Lung (tissue), 17 donors: ENCODE measurements at places on chromosomes 4 and X. TPM values are rescaled to one million over a fixed set of nuclear protein-coding genes. Genes with fewer than 3 reads are reported as not detected.
A peak's percentile ranks its signal among the peaks of the same experiment; 100 is the strongest.

- no peak for DNase-seq
These were observed 262.4 kb downstream of the MID1IP1 start for GRCh38 chrX:39063702-39064101.

GRCh38 chrX:10157543-10157942, 768 bp downstream of the CLCN4 start:
- no peak for DNase-seq

SPANXB1 gene
- total RNA-seq = not detected

DNA sequence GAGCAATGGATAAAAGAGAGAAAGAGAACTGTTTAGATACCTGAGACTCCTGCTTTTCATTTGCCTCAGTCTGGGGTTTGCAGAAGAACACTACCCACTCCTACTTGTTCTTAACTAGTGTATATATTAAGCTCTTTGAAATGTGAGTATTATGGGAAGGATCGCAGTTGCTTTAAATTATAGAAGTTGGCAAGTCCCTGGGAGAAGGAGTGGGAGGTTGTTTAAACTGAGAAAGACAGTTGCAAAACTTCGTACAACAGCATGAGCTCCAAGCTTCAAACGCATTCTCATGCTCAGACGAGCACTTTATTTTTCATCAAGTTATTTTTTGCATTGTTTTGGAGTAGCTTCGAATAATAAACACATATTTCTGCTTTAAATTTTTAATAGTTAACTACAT, 88.1 kb upstream of the C1QTNF7 start:
- peak; percentile 32 for DNase-seq

- peak; percentile 72 for DNase-seq
These were observed 23.3 kb upstream of the CHRNA9 start for GRCh38 chr4:40311811-40312346.

MAGEA1 gene
- total RNA-seq = not detected

GRCh38 chr4:69038582-69038981, 57.7 kb upstream of the UGT2B7 start:
- no peak for DNase-seq

- DNase-seq = no peak
These were observed 34.2 kb upstream of the ESX1 start for GRCh38 chrX:104288961-104289360.

DNA sequence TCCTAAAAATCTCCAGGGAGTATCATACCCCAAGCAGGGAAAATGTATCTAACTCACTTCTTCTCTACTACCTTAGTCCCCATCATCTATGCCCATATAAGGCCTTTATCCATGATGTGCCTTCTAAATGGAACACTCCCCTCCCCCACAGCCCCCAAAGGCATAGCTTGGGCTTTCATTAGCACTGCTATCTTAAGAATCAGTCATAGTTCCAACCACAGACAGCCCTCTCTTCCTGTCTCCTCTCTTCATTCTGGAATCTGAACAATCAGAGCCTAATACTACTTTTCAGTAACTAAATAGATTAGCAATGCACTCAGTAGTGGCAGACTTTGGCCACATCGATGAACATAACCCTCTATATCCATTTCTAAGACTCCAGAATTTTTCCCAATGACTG, 313.2 kb upstream of the DKK2 start:
- no peak for DNase-seq

PNCK gene
- total RNA-seq = 0.67 TPM

DNA sequence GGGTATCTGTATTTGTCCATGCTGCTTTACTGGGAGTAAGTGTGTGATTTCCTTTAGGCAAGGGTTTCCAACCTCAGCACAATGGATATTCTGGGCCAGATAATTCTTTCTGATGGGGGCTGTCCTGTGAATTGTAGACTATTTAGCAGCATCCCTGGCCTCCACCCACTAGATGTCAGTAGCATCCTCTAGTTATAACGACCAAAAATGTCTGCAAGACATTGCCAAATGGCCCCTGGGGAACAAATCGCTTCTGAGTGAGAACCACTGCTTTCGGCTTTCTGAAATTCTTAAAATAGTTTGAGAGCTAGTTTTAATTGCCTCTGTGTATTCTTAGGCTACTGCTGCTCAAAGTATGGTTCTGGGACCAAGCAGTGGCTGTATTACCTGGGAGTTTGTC, 81.2 kb upstream of the GPM6B start:
- peak; percentile 38 for DNase-seq

GRCh38 chrX:44157858-44158257, 184.7 kb upstream of the NDP start:
- DNase-seq = no peak

PASD1 gene
- not detected for total RNA-seq

DNA sequence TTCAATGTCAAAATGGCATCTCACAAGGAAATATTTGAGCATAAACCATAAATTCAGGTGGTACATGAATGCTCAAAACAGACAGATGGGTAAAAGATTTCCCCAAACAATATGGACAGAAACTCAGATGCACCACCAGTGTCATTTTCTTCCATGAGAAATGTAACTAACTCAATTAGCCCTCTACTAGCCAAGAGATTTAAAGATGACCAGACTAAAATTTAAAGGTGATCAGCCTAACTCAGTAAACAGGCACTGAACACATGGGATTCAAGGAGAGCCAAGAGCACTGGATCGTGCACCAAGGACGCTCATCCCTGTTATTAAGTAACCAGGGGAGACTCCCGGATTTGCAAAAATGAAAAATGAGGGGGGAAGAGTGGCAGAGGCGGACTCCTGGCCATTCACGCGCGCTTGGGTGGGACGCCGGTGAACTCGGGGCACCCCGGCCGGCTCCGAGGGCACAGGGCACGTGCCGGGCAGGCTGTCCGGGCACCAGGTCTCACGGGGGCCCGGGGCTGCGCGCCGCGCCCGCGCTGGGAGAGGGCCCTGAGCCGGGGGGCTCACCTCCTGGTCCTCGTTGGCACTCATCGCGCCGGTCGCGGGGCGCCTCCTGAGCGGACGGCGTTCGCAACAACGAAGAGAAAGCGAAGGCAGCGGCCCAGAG, 490 bp downstream of the RWDD4 start:
- DNase-seq = peak; percentile 49

RTL9 gene
- total RNA-seq = 0.34 TPM

MAGEA2B gene
- total RNA-seq = not detected

XAGE1A gene
- not detected for total RNA-seq

BGN gene
- 77.9 TPM for total RNA-seq

DNA sequence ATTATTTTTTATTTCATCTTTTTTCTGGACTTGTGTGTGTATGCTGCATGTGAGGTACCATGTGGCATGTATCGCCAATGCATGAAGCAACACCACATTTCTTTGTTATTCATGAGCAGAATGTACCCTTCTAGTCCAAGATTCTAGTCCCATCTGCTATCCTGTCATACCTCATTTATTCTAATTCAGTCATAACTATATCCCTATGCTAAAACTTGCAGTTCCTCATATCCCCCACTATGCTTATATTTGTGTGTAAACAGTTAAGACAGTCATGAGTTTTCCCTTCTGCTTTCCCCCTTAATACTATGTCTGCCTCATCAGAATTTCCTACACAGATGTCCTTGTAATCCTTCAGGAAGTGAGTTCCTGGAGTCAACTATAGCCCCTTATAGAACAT, 19.7 kb downstream of the OCRL start:
- DNase-seq = no peak

GRCh38 chr4:72966652-72967051, 102.9 kb downstream of the COX18 start:
- DNase-seq = no peak

GRCh38 chr4:3518941-3519340, 13.3 kb downstream of the LRPAP1 start:
- no peak for DNase-seq

DNA sequence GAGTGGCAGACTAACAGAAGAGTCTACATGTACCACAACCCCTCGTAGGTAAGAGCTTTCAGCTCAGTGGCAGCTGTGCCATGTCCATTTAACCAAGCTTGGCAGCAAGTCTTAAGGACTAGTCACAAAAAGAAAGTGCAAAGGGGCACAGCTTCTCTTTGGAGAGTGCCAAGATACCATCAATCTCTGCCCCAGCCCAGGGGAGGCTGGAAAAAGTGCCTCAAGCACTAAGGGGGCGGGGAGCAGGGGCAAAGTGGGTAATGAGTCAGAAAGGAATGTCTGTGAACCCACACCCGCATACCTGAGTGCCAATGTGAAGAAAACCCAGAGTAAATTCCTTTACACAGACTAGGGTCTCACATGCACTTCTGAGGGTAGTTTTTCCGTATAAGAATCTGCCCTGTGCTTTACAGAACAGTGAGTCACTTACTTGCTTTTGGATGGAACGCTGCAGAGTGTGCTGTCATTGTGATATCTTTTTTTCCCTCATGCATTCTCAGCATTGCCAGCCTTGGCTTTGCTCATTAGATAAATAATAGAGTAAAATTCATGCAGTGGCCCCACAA, 219.8 kb downstream of the ZNF674 start:
- peak; percentile 26 for DNase-seq

DNA sequence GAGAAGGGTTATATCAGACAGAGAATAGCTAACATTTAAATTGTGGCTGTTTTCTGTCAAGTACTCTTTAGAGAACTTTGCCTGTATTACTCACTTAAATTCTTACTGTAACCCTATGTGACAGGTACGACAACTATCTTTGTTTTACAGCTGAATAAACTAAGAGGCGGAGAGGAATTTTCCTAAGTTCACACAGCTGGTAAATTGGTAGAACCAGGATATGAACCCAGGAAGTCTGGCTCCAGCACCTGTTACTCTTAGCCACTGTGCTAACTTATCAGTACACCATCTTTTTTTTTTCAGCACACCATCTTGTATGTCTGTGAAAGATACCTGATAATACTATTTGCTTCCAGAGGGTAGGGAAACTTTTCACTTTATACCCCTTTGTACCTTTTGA, 2.0 kb upstream of the SYP start:
- DNase-seq = no peak

- no peak for DNase-seq
These were observed 118.7 kb upstream of the ANXA3 start for GRCh38 chr4:78432896-78433295.

- no peak for DNase-seq
These were observed 245.4 kb downstream of the FBXW7 start for GRCh38 chr4:152290366-152290921.

- peak; percentile 31 for DNase-seq
These were observed 51.2 kb downstream of the TBL1X start for GRCh38 chrX:9515973-9516538.
